ENCODE measurements at places on chromosomes 13 and 19. TPM values are rescaled to one million over a fixed set of nuclear protein-coding genes. Genes with fewer than 3 reads are reported as not detected.

DNA sequence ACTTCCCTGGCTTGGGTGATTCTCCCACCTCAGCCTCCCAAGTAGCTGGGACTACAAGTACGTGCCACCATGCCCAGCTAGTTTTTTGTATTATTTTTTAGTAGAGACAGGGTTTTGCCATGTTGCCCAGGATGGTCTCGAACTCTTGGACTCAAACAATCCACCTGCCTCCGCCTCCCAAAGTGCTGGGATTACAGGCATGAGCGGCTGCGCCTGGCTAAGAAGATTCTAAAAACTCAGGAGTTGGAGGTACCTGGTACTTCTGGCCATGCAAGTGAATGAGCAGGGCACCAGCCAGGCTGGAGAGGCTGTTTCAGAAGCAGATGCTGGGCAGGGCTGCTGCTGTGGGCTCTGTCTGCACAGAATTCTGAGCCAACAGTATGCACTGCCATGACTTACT, 6.1 kb downstream of the MZF1 start:
- DNase-seq: no peak

DNA sequence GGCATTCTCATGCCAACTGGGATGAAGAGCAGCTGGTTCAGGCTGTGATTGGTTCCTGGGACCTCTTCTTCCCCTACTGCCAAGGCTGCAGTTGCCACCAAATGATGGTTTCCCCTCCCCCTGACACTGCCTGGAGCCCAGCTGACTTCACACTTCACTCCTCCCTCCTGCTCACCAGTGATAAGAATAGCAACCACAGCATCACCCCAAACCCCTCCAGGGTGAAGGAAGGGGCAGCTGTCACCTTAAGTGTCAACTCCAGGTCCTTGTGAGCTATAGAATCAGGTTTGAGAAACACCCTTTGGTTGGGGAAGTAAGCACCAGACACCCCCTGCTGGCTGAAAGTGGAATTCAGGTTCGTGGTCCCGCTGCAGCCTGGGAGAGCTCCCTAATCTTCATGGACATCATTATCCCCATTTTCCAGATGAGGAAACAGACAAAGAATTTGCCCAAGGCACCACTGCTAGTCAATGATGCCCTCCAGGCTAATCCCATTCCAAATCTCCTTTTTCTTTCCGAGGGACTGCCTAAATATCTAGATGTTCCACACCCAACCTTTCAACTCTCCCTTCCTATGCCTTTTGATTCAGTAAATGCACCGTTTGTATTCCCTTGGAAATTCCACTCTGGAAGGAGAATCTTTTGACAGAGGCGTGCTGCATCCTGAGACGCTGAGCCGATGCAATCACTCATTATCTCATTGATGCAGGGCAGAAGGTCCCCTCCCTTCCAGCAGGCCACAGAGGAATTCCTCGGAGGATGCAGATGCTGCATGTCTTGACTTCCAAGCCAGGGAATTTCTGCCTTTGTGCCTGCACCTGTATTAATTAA, 50.6 kb upstream of the UQCRFS1 start:
- DNase-seq: peak; percentile 78

- no peak for DNase-seq
Measured at GRCh38 chr13:45575146-45575829, 40.3 kb downstream of the ERICH6B start.

Gene NBEA
- 26.9 TPM for total RNA-seq

DNA sequence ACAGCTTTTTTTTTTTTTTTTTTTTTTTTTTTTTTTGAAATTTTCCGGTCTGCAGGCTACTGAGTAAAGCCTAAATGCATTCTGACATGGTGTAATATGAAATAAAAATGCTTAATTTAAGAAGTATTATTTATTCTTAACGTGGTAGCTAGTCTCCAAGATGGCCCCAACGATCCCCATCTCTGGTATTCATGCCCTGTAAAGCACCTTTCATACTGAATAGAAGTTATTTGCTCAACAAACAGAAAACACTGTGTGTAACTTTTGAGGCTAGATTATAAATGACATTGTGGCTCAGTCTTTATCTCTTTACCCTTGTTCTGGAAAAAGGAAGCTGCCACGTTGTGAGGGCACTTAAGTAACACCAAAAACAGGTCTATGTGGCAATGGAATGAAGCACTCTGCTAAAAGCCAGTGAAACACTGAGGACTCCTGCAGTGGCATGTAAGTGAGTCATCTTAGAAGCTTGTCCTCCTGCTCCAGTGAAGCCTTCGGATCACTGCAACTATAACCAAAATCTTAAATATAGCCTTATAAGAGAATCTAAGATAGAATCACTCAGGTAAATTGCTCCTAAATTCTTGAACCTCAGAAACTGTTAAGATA, 128.7 kb downstream of the UGGT2 start:
- peak; percentile 5 for DNase-seq

DNA sequence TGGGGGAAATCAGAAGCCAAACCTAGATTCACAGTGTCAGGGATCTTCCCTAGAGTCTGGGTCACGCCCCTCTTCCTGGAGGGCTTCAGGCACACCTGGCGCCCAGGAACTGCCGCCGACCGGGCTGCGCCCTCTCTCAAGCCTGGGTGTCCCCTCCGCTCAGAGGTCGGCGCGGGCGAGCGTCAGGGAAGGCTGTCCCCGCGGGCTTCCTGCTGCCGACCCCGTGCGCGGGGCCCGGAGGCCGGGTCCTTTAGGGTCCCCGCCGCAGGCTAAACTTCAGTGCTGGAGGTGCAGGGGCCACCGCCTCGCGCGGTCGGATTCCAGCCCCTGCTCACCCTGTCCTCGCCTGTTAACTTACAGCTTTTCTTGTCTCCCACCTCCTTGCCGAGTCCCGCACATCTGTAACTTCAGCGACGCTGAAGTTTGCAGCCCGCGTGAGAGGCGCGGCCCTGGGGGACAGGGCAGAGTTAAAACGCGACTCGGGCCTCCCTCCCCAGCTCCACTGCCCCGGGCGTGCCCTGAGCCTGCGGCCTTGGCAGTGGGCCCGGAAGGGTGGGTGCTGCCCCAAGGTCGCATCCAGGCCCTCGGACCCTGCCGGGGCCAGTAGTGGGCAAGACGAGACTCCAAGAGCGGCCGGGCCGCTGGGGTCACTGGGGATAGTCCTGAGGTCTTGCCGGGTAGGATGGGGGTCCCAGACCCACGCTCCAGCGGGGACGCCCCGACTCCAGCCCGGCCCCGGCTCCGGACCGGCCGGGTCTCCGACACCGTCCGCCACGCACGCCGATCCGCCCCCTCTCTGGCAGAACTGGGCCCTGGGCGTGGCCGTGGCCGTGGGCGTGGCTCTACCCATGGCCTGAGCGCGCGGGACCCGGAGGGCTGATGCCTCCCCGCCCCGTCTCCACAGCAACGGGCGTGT, 95.6 kb upstream of the ZNF98 start:
- DNase-seq: no peak

- DNase-seq: peak; percentile 42
Measured at GRCh38 chr19:42252365-42253244, 2.3 kb downstream of the ERF start.

DNA sequence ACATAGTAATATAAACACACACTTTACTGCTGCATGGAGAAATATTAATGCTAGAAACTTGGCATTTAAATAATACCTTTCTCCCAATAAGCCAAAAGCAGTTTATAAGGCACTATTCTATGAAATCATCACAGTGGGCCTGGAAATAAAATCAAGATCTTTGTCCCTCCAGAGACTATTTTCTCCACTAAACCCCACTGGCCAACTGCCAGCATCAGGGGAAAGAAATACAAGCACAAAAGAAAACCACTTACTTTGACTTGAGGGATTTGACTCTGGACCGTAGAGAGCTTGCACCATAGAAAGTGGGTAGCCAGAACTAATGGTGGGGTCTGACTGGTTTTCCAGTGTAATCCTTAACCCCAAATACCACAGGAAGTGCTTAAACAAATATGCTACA, 71.9 kb downstream of the DCLK1 start:
- DNase-seq: no peak

DNA sequence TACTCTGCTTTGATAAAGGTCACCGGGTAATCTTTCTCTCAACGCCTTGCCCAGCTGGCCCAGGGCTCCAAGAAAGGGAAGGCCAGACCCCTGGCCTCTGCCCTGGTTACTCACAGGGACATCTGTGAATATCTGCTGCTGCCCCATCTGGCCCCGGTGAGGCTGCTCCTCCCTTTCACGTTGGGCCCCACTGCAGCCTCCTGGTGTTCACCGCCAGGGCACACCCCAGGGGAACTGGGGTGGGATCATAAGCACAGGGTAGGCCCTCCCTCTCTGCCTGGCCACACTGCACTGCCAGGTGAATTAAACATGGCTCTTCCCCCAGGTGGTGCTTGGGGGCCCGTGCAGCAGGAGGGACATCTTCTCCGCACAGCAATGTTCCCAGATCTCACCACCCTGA, 12.7 kb downstream of the LAIR1 start:
- DNase-seq: no peak

Gene TMEM145
- 1.3 TPM for total RNA-seq

Gene ADGRL1
- total RNA-seq: 100 TPM

DNA sequence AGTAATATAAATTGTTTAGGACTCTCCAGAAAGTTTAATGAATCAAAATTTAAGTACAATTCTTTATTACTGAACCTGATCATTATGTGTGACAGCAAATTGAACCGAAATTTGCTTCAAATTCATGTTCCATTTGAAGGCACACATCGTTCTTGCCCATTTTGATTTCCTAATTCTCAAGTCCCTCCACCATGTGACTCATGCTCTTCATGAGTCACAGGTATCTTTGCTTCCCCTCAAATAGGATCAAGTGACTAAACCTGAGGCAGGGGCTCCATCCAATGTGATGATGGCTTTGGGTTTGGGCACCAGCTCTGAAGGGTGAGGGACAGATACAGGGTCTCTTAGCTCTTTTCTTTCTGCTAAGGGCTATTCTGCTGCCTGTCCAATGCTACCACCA, 86.1 kb downstream of the THSD1 start:
- no peak for DNase-seq

Gene RNF225
- total RNA-seq: 0.87 TPM

GRCh38 chr19:16875584-16876555, 12.9 kb upstream of the F2RL3 start:
- no peak for DNase-seq

GRCh38 chr13:110341445-110342244, 34.6 kb downstream of the COL4A2 start:
- DNase-seq: no peak

Gene CLEC4M
- not detected for total RNA-seq

Gene ZSWIM9
- total RNA-seq: 10.6 TPM

GRCh38 chr13:19984430-19985218, 26.1 kb downstream of the ZMYM2 start:
- DNase-seq: peak; percentile 84

Gene ATP8A2
- 9.0 TPM for total RNA-seq

GRCh38 chr13:32136061-32136460, 104.5 kb downstream of the FRY start:
- no peak for DNase-seq

GRCh38 chr19:16445238-16446107, 26.3 kb downstream of the EPS15L1 start:
- no peak for DNase-seq

Gene PPM1N
- 15.2 TPM for total RNA-seq

DNA sequence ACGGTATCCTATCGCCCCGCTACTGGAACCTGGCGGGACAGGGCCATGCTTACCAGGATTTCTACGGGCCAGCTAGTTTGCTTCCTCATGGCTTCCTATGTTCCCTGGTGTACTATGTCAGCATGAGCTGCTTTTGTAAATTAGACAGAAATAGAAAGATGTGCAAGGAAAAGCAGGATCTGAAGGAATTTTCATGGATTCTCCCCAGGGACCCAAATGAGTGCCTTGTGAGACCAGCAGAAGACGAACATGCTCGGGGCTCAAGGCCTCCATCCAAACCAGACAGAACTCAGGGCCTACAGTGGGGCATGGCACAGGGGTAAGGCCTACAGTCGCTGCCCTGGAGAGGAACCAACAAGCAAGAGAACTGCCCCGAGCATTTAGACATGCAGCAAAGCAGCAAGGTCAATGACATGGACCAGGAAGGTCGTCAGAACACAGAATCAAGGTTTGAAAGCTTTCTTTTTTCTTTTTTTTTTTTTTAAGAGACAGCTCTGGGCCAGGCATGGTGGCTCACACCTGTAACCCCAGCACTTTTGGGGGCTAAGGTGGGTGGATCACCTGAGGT, 17.3 kb downstream of the EPS15L1 start:
- no peak for DNase-seq

Measured in GM23338 (cell line).